ENCODE measurements at places on chromosomes 11 and 22.

DNA sequence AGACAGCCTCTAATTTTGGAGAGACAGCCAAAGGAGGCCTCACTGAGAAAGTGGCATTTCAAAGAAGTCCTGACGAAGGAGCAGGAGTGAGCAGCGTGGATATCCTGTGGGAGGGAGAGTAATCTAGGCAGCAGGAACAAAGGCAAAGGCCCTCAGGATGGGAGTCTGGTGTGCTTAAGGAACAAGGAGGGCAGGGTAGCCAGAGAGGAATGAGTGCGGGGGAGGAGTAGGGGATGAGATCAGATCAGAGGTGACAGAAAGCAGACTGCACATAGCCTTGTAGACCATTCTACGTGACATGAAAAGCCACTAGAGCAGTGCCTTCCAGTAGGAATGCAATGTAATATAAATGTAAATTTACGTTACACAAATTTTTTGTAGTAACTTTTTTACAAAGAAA, 5.6 kb downstream of the SLC36A4 start:
- DNase-seq: no peak

- no peak for DNase-seq
These were observed 67.2 kb downstream of the PPME1 start for GRCh38 chr11:74238243-74238642.

- no peak for DNase-seq
These were observed 3.3 kb downstream of the SYT7 start for GRCh38 chr11:61577383-61578118.

GRCh38 chr22:32922186-32922585, 120.7 kb downstream of the TIMP3 start:
- DNase-seq: no peak

DNA sequence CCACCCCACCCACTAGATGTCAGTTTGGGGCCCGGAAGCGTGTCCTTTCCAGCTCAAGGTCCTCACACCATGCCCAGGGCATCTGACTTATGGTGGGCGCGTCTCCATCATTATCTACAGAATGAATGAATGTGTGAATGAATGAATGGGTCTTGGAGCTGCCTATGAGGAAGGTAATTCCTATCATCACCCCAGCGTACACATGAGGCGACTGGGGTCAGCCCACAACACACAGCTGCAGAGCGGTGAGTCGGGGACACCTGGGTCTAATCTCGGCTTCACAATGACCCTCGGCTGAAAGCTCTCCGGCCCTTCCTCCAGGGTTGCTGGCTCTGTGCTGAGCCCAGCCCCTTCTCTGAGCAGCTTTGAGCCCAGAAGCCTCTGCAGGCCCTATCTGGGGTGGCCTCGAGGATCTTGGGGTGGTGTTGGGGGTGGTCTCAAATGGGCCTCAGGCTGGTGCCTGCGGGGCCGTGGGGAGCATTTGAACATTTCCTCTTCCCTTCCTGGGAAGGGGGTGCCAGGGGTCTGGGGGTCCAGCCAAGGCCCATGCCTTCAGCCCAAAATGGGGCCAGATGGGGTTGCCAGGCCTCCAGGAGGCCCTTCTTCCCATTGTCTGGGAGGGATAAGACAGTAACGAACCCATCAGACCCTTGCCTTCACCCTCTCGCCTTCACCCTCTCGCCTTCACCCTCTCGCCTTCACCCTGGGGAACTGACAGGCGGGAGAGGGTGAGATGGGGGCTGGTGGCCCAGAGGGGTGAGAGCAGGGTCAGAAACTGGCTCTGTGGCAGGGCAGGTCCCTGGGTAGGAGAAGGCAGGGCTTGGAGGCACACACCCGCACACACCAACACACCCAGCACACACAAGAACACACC, 82.4 kb downstream of the MYEOV start:
- DNase-seq: no peak

DNA sequence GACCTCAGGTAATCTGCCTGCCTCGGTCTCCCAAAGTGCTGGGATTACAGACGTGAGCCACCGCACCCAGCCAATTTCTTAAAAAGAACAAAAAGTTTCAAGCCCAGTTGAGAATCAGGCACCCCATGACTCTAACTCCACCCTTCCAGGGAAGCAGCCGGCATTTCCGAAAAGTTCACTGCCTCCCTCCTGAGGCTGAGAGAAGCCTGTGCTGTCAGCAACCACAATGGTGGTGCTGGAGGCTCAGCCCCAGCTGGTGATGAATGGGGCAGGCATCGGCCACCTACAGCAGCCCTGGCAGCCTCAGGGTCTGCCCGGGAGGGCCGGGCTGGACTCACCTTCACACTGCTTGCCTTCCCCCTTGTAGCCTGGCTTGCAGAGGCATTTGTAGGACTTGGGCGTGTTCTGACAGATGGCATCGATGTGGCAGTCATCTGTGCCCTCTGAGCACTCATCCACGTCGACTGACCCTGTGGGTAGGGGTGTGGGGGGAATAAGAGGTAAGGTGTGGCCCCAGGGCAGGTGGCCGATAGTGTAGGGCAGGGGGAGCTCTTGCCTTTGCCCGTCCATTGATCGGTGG, 4.3 kb downstream of the SCUBE1 start:
- DNase-seq: no peak

DNA sequence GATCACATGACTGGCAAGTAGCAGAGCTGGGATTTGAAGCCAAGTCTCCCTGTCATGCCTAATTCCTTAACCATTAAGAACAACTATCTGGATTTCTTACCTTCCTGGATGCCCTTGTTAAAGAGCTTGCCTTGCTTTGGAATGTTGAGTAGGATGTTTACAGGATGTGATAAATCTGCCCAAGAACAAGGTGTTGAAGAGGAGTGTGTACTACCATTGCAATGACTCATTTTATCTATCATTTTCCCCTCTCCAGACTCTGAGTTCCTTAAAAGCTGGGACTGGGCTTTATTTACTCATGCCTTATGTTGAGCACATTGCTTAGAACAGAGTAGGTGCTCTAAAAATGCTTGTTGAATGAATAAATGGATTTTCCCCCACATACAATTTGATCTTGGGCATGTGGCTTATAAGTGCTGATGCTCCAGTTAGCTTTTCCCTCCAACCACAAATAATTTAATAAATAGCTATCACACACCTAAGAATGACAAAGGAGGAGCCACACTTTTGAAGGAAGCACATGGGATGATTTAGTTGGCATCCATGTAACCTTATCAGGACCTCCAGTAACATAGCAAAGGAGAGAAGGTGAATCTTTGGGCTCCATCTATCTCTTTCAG, 268.6 kb upstream of the SESN3 start:
- no peak for DNase-seq

- no peak for DNase-seq
These were observed 41.8 kb upstream of the BARX2 start for GRCh38 chr11:129333873-129334272.

- no peak for DNase-seq
These were observed 15.9 kb downstream of the MED15 start for GRCh38 chr22:20523086-20523983.

- peak; percentile 18 for DNase-seq
These were observed 3.6 kb downstream of the YDJC start for GRCh38 chr22:21626073-21626734.

DNA sequence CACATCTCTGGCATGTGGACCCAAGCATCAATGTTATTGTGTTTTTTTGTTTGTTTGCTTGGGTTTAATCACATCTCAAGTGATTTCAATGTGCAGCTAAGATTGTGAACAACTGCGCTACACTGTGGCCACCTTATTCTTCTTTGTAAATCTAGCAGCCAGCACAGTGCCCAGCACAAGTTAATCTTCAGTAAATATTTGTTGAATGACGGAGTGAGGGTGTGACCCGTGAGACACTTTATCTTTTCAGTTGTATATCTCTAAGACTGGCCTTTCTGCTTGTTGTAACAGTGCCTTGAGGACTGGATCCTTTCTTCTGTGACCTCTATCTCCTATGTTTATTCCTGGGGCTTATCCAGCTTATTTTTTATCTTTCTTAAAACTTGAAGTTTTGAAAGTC, 21.4 kb upstream of the AMOTL1 start:
- no peak for DNase-seq

DNA sequence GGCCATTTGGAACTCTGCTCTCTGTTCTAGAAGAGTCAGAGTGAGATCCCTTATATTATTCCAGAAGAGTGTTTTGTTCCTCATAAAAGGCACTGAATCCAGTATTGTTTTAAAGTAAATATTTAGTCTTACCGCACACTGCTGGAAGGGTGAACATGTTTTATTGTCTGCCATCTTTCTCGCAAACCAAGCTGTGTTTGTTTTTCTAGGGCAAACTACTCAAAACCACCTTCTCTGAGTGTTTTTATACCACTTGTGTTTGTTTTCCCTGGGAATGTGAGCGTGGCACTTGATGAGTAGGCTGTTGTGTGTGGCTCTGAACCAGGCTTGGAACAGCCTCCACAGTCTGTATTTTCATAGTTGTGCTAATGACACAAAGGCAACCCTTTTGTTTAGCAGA, 89.8 kb downstream of the DBX1 start:
- DNase-seq: no peak

Measured in natural killer cell treated with Interleukin-12 subunit alpha and Interleukin-12 subunit beta and Interleukin-15 and Interleukin-18, amount 100 ng/mL, for 72 hours (primary cell).